ENCODE measurements at places on chromosomes 6 and 20.
A peak's percentile ranks its signal among the peaks of the same experiment; 100 is the strongest.

DNA sequence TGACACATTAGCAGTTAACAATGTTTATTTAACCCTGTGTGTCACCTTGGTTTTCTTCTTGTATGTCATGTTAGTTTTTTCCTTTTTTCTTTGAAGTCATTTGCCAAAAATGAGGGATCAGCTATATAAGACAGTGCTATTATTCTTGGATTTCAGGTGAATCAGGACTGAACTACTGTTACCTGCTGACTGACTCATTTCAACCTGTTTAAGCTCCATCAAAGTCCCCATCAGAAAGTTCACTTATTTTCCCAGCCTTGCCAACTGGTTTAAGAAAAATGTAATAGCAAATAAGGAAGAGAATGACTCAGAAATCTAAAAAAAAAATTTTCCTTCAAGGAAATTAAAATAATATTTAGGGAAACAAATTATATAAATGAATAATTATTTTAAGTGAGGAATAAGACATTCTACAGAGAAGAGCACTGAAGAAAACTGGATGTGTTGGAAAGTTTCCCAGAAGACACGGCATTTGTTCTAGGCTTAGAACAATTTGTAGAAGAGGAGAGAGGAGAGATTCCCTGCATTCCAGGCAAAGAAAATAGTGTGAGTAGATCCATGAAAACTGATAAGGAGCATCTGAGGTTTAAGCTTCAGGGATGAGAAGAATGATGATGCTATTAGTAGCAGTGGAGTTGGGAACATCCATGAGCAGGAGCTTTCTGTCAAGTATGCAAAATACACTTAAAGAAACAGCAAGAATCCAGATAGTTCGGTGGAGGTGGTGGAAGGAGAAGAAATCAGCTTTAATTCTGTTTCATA, 84.9 kb upstream of the SIM1 start:
- DNase-seq = no peak

GRCh38 chr6:150250826-150251225, 108.0 kb downstream of the PPP1R14C start:
- no peak for DNase-seq

- DNase-seq = no peak
Observed at GRCh38 chr20:15375836-15376235, 1038.4 kb upstream of the FLRT3 start.

GRCh38 chr6:168990019-168990751, 263.5 kb downstream of the THBS2 start:
- DNase-seq = no peak

GRCh38 chr6:150195996-150196417, 53.2 kb downstream of the PPP1R14C start:
- no peak for DNase-seq

- DNase-seq = no peak
Observed at GRCh38 chr6:87788141-87788540, 86.1 kb upstream of the AKIRIN2 start.

DNA sequence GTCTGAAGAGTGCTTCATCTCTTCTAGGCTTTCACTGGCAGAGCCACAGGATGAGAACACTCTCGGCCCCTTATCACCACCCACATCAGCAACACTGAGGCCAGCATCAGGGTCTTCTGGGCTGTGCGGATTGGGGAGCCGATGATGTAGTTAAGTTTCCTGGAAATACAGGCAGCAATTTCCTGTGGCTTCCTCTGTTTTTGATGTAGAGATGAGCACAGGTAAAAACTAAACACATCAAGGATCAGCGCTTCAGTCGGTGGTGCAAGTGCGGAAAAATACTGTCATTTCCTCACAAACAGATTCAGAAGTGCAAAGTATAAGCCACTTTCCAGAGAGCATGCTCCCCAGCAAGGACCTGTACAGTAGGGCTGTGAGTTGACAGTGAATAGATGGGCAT, 62.6 kb downstream of the BACH2 start:
- DNase-seq = peak; percentile 66

- DNase-seq = no peak
Observed at GRCh38 chr6:1747531-1747930, 137.8 kb downstream of the FOXC1 start.

Data from T-helper 22 cell (primary cell).